ENCODE measurements at places on chromosomes 13 and 19. TPM values are rescaled to one million over a fixed set of nuclear protein-coding genes. Genes with fewer than 3 reads are reported as not detected.
A peak's percentile ranks its signal among the peaks of the same experiment; 100 is the strongest.

Gene BICRA
- total RNA-seq: 34.3 TPM

Gene GNG8
- not detected for total RNA-seq

Gene SRRM5
- total RNA-seq: 1.0 TPM

Gene NLRP9
- total RNA-seq: not detected

Gene SYNGR4
- total RNA-seq: not detected

DNA sequence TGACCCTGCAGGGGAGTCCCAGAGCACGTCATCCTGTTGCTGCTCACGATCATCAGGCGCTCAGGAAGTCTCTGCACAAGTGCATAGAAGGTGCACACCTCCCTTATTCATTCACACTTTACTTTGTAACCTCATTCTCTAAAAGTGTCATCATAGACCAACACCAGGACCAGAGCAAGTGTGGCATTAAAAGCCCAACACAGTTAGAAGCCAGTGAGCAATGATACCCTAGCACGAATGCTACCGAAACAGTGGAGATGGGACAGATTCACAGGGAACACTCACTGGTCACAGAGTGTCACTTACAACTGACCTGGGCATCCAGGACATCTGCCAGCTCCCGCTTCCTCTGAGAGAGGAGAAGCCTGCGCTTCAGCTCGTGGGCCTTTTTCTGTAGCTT is 17.0 kb downstream of the HAUS8 start:
- no peak for DNase-seq

- DNase-seq: no peak
These were observed 9.8 kb upstream of the KLK15 start for GRCh38 chr19:50843205-50843604.

- no peak for DNase-seq
These were observed 17.1 kb downstream of the COG6 start for GRCh38 chr13:39672378-39673132.

DNA sequence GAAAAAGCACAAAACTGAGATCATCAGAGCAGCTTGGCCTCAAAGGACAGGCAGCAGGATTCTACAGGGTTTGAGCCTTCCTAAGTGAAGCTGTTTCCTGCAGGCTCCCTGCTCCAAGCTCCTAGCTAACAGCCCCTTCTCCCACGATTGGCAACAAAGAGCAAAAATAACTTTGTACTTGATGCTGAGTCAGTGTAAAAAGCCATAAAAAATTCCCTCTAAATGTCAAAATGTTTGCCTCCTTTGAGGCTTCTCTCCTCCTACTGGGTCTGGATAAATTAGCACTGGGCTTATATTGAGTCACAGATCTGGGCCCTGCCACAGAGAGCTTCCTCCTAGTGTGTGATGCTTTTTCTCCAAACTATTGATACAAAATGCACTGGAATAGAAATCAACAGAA is 153.3 kb downstream of the TNFRSF19 start:
- no peak for DNase-seq

DNA sequence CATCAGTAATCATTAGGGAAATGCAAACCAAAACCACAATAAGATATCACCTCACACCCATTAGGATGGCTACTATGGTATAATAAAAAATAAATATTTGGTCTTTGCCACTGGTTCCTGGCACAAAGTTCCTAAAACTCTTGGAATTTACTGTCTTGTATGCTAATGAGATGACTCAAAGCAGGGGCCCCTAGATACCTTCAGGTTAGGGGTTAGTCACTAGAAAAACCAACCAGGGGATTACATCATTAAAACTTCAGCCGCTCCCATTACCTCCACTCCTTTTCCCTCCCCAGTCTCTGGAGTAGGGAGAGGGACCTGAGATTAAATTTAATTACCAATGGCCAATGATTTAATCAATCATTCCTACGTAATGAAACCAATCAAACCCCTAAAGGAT is 49.6 kb downstream of the THSD1 start:
- no peak for DNase-seq

DNA sequence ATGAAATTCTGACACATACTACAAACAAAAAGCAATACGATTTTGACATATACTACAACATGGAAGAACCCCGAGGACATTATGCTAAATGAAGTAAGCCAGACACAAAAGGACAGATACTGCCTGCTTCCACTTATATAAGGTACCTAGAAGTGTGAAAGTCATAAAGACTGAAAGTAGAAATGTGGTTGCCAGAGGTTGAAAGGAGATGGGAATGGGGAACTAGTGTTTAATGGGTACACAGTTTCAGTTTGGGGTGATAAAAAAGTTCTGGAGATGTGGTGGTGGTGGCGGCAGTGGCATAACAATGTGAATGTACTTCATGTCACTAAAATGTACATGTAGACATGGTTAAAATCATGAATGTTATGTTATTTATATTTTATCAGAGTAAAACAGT is 12.1 kb upstream of the NDFIP2 start:
- DNase-seq: no peak

DNA sequence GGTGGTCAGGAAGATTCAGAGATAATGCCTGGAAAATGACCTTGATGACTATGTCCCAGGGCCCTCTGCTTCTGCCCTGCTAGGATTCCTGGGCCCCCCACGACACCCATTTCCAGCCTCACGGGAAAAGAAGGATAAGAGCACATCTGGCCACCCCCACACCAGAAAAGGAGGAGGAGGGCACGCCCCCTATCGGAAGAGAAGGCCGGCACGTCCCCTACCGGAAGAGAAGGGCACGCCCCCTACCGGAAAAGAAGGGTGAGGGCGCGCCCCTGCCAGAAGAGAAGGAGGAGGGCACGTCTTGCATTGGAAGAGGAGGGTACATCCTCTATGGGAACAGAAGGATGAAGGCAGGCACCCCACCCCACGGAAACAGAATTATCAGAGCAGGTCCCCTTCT is 84.3 kb downstream of the IER2 start:
- DNase-seq: peak; percentile 64

DNA sequence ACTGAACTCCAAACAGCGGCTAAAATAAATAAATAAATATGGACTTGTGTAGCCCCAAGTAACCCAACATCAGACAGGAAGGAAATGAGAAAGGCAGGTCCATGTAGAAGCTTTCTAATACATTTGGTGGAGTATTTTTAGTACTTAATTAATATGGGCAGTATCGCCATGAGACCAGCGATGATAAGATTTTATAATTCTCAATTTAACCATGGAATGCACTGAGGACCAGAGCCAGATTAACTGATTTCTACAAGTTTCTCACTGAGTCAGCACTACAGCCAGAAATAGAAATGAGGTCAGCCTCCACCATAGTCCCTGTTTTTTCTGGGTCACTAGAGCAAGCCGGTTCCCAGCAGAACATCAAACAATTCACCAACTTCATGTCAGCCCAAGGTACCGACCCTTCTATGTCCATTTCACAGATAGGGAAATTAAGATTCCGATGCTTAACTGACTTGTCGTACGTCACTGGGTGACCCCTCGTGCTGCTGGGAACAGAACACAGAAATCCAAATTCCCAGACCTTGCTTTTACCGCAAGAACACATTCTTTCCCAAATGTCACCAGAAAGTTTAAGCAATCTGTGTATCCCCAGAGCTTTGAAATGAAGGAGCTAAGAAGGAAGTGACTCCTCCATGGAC is 90.4 kb downstream of the COL4A1 start:
- no peak for DNase-seq

- no peak for DNase-seq
These were observed 624.8 kb downstream of the LIG4 start for GRCh38 chr13:107590556-107590955.

- DNase-seq: no peak
These were observed 16.4 kb upstream of the IGFL1 start for GRCh38 chr19:46213156-46213555.

DNA sequence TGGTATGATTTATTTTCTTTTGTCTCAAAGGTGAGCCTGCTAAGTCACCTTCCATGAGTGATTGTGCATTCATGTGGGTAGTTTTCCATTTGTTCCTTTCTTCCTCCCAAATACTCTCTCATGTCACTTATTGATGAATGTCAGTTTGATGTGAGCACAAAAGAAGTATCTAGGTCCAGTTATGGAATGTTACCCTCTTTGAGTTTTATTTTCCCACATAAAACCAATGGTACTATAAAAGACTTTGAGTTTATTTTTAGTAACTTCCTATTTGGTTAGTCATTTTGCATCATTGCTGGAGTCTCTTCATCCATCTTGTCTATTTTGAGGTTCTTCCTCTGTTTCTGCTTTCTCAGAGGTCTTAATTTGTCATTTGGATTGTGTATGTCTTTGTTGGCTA is 321.3 kb downstream of the GPC6 start:
- DNase-seq: no peak

GRCh38 chr13:37123337-37123736 is 17.9 kb upstream of the CSNK1A1L start:
- DNase-seq: no peak

DNA sequence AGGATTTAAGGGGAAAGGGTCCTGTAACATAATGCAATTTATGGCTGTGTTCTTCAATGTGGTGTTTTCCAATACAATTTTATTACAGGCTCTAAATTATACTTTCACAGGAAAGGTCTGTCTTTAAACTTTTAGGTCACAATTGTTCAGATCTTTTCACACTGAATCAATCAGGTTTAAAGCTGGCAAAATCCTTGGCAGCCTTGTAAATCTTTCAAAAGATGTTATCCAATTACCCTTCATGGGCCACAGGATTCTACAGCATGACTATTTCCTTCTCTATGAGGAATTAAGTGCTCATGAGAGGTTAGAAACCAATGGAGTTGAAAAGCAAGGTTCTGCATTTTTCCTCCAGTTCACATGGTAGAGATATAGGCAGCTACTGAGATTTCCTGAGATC is 211.5 kb upstream of the MIR17HG start:
- no peak for DNase-seq

DNA sequence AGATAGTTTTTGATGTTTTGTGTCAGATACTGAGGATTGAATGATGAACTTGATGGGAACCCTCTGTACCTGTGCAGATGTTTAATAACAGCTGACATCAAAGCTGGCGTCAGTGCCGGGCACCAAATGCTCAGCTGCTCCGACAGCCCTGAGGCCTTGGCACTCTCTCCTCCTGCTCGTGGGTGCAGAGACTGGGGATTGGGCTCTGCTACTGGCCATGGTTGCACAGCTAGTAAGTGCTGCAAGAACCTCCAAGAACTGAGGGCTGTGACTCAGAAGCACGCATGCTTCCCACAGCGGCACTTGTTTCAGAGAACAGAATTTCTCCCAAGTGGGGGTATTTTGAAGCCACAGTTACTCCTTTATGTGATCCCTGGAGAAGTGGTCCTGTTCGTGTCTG is 5.9 kb downstream of the LAMP1 start:
- no peak for DNase-seq

DNA sequence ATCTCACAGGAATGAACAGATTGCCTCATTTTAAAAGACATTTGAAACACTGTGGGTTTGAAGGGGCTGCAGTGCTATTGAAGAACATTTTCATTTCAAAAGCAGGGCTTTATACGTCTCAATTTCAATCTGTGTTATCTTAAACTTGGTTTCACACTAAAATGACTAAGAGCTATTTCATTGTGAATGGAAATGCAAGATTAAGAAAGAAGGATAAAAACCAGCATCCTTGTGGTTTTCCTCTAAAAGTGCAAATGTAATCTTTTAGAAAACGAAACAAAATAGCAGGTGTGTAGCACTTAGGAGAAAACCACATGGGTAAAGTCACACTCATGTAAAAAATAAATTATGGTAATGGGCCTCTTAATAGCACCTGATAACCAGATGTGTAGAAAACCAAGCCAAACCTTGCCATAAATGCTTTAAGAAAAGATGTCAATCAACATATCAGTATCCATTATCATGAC is 397.7 kb downstream of the GPC6 start:
- no peak for DNase-seq

DNA sequence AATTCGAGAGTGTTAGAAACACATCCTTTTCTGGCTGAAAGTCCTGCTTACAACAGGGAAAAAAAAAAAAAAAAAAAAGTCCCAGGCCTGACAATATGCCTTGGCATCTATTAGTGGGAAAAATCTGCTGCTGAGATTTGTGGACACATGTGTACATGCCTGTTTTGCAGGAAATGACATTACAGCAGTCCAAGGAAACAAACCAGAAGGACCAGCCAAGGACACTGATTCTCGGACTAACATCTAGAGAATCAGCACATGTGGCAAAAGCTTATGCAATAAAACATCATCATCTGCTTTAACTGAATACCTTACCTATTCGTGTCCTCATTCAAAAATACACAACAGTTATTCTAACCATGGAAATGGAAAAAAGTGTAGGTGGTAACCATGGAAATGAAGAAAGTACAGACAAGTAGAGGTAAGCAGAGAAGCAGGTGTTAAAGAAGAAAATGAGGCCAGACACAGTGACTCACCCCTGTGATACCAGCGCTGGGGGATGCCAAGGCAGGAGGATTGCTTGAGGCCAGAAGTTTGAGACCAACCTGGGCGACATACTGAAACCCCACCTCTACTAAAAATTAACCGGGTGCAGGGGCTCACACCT is 9.4 kb upstream of the DPY19L3 start:
- no peak for DNase-seq

DNA sequence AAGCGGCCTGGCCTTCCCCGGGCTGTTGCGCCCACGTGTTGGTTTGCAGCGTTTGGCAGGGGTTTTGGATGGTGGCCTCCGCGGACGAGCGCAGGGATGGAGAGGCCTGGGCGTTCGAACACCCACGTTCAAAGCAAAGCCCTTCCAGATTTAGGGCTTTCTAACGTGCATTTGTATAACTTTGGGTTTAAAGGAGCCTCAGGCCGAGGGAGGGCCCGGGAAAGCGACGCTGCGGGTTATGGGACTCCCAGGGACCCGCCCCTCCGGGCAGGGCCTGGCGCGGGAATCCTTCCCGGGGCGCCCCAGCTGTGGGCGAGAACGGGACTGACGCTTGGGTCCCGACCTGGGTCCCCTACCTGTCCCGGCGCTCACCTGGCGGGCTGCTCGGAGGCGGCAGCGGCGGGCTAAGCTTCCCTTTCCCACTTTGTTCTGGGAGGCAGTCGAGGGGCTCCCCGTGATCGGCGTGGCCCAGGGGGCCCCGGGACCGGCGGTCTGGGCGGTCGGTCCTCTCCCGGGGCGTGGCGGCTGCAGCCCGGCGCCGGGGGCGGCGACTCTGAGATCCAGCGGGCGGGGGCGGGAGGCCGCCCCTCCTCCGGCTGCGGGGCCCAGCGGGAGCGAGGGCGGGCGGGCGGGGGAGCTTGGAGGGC is at the start of gene FBXO17:
TSS of gene FBXO17 (minus strand) at position 529 of the 647 bp plus-strand sequence. CDS start 25,423 bp downstream, outside the sequence.
- DNase-seq: peak; percentile 87

DNA sequence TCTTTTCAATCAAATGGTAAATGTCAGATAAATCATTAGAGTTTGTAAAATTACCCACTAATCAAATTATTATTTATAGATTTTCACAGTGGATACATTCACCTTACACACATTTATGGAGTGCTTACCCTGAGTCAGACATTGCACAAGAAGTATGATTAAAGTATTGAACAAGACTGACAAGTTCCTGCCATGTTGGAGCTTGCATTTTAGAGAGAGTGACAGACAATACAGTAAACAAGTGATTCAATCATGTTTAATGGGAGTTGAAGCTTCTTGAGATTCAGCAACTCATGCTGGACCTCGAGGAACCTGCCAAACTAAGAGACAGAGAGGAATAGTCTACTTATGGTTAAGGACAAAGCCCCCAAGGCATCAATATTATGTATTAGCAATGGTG is 487.8 kb downstream of the PCDH17 start:
- no peak for DNase-seq

GRCh38 chr19:8398311-8398771 is 8.2 kb downstream of the RAB11B start:
- no peak for DNase-seq

- DNase-seq: no peak
These were observed 17.2 kb upstream of the RNF17 start for GRCh38 chr13:24746618-24747247.
